ENCODE measurements at places on chromosomes 12 and 14.

DNA sequence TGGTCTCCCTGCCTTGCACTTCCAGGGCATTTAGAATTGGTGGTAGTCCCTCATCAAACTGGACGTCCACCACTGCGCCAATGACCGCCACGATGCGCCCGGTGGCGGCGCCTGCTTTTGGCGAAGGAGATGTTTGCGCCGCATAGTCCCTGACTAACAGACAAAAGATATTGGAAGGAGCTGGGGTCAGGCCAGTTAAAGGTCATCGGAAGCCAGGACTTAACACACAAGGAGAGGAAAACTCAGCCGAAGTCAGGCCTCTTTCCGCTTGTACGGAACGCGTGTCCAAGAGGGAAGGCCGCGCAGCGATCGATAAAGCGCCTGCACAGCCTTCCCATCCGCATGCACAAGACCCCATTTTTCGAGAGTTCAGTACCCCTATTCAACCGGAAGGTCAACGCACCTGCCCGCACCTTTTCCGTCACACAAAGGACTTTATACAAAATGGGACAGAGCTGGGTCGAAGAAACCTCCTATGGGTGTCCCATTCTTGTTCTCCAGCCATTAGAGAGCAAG lies 525 bp downstream of the ATP5F1B start:
- no peak for ATAC-seq

DNA sequence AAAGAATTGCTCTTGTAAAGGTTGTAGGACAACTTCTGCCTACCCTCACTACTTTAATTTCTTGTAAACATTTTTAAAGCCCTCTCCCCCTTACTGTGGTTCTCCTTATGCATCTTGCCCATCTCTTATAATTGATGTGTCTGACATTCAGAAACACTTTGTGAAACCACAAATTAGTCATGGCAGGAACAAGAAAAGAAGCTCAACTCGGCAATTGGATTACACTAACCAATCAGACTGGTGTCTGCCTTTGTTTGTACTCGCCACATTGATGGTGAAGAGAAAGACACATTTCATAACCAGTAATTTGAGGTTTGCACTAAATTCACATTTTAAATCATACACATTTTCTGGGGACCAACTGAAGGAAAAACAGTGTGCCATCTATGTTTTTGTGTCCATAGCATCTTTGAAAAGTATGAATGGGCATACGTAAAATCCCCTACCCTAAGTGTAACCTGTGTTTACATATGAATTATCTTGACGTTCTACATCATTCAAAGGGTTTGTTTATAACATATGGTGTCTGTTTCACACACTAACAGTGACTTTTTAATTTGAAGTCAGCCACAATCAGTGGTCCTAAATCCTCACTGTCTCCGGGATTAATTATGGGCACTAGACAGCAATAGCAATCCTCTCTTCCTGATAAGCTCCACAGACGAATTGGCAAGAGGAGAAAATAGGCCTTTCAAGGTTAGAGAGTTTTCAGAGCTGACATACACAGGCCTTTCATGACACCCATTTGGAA lies 49.9 kb downstream of the OTX2 start:
- no peak for ATAC-seq

DNA sequence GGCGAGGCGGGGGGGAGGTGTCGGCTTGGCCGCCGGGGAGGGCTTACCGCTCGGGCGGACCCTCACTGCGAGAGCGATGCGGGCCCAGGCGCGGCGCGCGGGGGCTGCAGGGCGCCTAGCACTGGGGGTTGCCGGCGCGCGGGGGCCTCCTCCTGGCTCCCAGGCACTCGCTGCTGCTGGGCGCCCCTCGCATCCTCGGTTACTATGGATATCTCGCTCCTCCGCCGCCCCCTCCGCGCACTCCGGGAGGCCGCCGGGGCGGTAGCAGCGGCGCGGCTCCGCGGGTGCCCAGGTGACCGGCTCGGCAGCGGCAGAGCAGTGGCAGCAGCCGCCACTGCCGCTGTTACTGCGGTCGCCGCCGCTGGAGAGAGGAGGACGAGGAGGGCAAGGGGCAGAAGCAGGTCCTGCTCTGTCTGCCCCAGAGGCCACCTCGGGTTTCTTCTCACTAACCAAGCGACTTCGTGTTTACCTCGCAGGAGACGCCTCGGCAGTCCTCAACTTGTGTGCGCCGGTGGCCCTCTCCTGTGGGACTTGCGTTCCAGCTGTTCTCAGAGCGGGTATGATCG lies 250.1 kb downstream of the APAF1 start:
- no peak for ATAC-seq

DNA sequence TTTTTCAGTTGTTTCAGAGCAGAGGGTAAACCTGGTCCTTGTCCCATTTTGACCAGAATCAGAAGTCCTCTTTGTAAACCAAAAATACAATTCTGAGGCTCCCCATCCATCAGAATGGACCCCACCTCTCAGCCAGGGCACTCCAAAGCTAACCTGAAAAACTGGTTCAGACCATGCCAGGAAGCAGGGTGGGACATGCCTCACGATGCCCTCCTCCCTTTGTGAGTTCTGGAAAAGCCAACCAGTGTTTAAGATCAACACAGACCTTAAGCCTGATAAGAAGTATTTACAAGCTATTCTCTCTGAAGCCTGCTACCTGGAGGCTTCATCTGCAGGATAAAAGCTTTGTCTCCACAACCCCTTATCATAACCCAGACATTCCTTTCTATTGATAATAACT lies 35.4 kb downstream of the TNFAIP2 start:
- no peak for ATAC-seq

Measured in activated CD4-positive, CD25-positive, alpha-beta regulatory T cell treated with anti-CD3 and anti-CD28 coated beads, Interleukin-2, amount 50 U/mL, for 24 hours (primary cell).